ENCODE measurements at places on chromosomes 16 and 17.

GRCh38 chr16:88384222-88385111 is 1.7 kb downstream of the ZNF469 start:
- no peak for DNase-seq

- DNase-seq, result no peak
Measured at GRCh38 chr17:33871720-33872540, 383.2 kb upstream of the CCL2 start.

DNA sequence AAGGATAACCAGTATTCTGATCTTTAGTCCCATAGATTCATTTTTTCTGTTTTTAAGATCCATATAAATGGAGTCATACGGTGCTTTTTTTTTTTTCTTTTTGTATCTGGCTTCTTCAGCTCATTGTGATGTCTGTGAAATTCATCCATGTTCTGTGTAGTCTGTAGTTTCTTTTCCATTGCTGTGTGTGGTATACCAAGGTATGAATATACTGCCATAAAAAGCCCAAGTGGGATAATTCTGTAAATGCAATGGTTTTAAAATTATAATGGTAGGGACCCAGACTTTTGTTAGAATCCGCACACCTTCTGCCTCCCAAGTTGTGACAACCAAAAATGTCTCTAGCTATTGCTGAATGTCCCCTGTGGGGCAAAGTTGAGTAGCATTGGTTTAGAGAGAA is 7.6 kb downstream of the NUP93 start:
- DNase-seq, result no peak

DNA sequence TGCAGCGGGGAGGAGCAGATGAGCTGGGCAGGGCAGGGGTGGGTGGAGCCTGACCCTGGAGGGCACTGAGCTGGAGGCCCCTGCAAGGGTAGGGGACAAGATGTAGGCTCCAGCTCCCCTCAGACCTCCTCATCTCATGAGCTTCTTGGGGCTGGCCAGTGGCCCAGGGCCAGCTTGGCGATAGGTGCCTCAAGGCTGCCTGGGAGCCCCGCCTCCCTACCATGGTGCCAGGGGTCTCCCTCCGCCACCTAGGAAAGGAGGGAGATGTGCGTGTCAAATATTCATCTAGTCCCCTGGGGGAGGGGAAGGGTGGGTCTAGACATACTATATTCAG is 3.9 kb downstream of the HIRIP3 start:
- DNase-seq, result no peak

- DNase-seq, result no peak
Measured at GRCh38 chr17:41987642-41988041, 21.0 kb downstream of the CNP start.

DNA sequence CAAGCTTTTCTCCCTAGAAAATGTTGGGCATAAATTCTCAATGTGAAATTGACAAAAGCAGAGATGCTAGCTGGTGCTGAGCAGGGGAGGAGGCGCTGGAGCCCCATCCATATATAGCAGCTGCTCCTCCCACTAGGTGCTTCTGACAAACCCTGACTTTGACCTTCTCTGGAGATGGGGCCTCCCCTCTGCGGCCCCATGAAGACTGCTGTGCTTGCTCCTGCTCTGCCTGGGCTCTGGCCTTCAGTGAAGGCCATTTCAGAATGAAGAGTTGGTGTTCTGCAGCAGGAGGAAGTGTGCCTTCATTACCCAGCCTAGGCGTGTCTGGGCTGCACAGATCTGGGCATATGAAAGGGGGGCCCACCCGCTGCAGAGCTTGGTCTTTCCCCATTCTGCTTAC is 29.7 kb downstream of the ASIC2 start:
- DNase-seq, result no peak

GRCh38 chr16:85696781-85697180 is 8.0 kb upstream of the GINS2 start:
- no peak for DNase-seq

DNA sequence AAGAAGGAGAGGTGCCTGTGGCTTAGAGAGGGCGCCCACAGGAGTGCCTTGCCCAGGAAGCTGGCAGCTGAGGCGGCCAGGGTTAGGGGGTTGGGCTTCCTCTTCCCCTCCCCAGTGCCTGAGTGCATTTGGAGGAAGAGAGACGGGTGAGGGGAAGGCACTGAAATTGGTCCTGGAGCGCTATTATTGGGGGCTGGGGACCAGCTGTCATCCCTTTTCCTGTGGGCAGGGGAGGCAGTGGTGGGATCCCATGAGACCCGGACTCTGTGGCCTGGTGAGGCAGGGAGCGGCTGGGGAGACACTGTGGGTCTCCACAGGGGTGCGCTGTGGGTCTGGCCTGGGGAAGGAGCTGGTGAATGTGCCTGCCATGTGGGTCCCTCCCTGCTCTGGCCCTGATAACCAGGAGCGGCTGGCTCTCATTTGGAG is 259.7 kb downstream of the SEC14L1 start:
- no peak for DNase-seq

Data from body of pancreas (tissue), 4 donors.